Osteocyte (in vitro differentiated cells): ENCODE measurements at places on chromosomes 5 and 9.

DNA sequence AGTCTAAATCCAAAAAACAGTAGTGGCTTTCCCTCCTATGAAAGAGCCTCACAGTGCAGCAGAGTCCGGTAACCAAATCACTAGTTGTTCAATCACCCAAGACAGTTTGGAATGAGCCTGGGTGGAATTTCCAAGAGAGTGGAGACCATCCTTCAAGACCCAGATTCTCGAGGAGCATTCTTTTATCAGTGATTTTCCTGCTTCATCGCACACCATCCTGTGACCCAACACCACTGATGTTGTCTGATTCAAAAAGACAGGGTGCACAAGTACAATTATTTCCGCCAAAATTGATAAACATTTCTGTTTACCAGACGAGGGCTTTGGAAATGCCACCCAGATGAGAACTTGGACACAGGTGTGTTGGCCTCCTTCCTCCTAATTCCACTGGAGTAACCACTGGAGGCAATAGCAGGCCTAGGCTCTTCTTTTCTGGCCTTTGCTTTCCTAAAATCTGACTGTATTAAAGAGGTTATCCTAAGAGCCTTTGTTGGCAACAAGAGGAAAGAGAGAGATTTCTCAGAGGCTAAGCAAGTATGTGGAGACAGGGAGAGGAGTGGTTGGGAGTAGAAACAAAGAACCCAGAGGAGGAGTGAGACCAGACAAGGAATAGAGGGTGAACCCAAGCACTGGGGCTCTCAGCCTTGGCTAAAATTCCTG lies 56.3 kb upstream of the S1PR3 start:
- peaks cover 36% of the 10 kb centered on the region for H3K27me3 ChIP-seq
- no peaks in the 10 kb centered on the region for H3K4me1 ChIP-seq
- no peak overlapping the region for H3K27ac ChIP-seq
- peaks cover 2% of the 10 kb centered on the region for H3K36me3 ChIP-seq
- no peak for DNase-seq

GRCh38 chr5:176155922-176156359 lies 82.3 kb upstream of the SIMC1 start:
- H3K36me3 ChIP-seq, result no peaks in the 10 kb centered on the region
- peaks cover 5% of the 10 kb centered on the region for H3K27me3 ChIP-seq
- no peak overlapping the region for H3K27ac ChIP-seq
- H3K4me1 ChIP-seq, result peaks cover 4% of the 10 kb centered on the region
- no peak for DNase-seq

DNA sequence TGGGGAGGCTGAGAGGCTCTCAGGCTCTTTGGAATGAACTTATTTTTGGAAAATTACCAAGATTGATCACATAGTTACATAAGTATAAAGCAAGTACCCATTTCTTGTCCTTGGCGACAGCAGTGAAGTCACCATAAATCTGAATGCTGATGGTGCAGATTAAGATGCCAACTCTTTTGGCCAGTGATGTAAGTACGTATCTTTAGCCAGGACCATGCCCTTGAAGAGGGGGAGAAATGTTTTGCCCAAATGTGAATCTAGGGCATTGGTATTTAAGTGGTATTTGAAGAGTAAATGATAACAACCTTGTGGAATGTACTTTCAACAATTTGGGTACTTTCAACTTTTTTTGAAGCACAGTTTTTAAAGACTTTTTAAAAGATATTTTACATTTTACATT lies 68.2 kb upstream of the RAD23B start:
- peak overlapping the region; percentile 70 for H3K27ac ChIP-seq
- no peak overlapping the region for H3K4me3 ChIP-seq
- peaks cover 26% of the 10 kb centered on the region for H3K4me1 ChIP-seq
- no peak for DNase-seq
- no peaks in the 10 kb centered on the region for H3K36me3 ChIP-seq

- peak overlapping the region; percentile 62 for H3K27ac ChIP-seq
- no peaks in the 10 kb centered on the region for H3K27me3 ChIP-seq
- peaks cover 20% of the 10 kb centered on the region for H3K36me3 ChIP-seq
- DNase-seq, result no peak
- H3K4me3 ChIP-seq, result no peak overlapping the region
- peaks cover 42% of the 10 kb centered on the region for H3K4me1 ChIP-seq
Measured at GRCh38 chr5:43685252-43685950, 82.4 kb downstream of the NNT start.

DNA sequence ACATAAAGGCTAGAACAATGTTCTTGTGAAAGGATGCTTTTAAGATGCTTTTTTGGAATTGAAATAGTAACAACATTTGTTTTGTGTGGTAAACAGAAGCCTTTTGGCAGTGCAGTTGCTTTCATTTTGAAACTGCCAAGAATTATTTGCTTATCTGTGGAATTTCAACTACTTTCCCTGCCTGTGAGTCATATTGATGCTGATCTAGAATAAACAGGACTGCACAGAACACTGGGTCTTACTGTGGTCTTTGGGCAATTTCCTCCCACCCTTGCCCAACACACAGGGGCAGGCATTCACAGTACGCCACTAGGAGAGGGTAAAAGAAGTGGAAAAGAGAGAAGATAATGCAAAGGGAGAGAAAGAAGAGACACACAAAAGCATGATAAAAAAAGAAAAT lies 483.7 kb downstream of the ELAVL2 start:
- no peak for DNase-seq
- no peak overlapping the region for H3K27ac ChIP-seq
- no peak overlapping the region for H3K4me3 ChIP-seq

GRCh38 chr9:130866474-130866965 lies 30.1 kb downstream of the QRFP start:
- H3K4me1 ChIP-seq, result peaks cover 23% of the 10 kb centered on the region
- peak overlapping the region; percentile 45 for H3K27ac ChIP-seq
- peaks cover 30% of the 10 kb centered on the region for H3K36me3 ChIP-seq
- no peaks in the 10 kb centered on the region for H3K27me3 ChIP-seq
- H3K4me3 ChIP-seq, result no peak overlapping the region

- H3K36me3 ChIP-seq, result peaks cover 24% of the 10 kb centered on the region
- DNase-seq, result peak; percentile 91
- peaks cover 95% of the 10 kb centered on the region for H3K4me1 ChIP-seq
- peak overlapping the region; percentile 90 for H3K27ac ChIP-seq
- H3K27me3 ChIP-seq, result no peaks in the 10 kb centered on the region
- H3K4me3 ChIP-seq, result peak overlapping the region; percentile 68
Measured at GRCh38 chr5:150143350-150144245, 12.0 kb downstream of the PDGFRB start.

- no peaks in the 10 kb centered on the region for H3K36me3 ChIP-seq
- no peak overlapping the region for H3K4me3 ChIP-seq
- peaks cover 3% of the 10 kb centered on the region for H3K27me3 ChIP-seq
- no peak for DNase-seq
- no peaks in the 10 kb centered on the region for H3K4me1 ChIP-seq
Measured at GRCh38 chr5:13581132-13581531, 363.4 kb downstream of the DNAH5 start.

GRCh38 chr9:10026443-10026984 lies 586.3 kb downstream of the PTPRD start:
- no peak overlapping the region for H3K4me3 ChIP-seq
- no peaks in the 10 kb centered on the region for H3K4me1 ChIP-seq
- H3K27ac ChIP-seq, result no peak overlapping the region
- no peaks in the 10 kb centered on the region for H3K36me3 ChIP-seq
- DNase-seq, result no peak

DNA sequence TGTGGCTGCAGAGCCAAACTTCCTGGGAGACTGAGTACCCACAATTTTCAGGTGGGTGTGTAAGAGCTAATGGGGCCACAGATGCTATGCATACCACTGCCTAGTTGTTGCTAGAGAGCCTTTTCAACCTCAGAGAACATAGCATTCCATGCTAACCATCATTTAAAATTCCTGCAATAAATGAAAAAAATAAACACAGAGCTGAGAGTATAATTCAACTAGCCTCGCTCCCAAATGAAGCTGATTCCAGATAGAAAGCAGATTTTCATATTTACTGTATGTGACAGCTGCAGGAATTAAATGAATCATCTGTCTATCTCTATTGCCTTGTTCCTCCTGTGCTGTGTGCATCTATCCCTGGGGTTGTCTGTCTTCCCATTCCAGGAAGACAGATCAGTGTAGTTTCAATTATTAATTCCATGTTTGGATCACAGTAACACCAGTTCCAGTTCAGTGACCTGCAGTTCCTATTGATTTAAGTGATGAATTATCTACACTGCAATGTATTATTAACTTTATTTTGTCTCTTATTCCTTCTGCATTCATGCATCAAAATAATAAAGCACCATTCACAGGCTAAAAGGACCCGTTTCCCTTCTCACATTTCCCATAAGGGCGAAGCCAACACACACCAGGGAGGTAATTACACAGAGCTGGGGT lies 324.5 kb downstream of the SLIT3 start:
- H3K27ac ChIP-seq, result no peak overlapping the region
- no peak overlapping the region for H3K4me3 ChIP-seq
- no peak for DNase-seq
- peaks cover 21% of the 10 kb centered on the region for H3K4me1 ChIP-seq
- H3K36me3 ChIP-seq, result no peaks in the 10 kb centered on the region
- peaks cover 4% of the 10 kb centered on the region for H3K27me3 ChIP-seq

DNA sequence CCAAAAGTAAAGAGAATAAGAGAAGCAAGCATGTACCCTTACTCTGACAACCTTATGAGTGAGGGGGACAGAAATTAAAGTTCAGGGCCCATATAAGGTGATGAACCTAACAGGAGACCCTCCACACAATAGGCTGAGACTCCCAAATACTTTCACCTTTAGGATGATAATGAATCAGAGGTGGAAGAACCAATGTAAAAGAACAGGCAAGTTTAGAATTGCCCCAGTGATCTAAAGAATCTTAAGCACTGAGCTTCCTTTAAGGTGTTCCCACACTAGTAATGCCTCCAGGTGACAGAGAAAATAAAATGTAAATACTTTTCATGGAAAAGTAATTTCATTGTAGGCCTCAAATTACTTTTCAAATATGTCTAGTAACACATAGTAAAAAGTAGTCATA lies 8.2 kb upstream of the FAM151B start:
- no peak overlapping the region for H3K4me3 ChIP-seq
- no peak overlapping the region for H3K27ac ChIP-seq
- no peak for DNase-seq
- H3K27me3 ChIP-seq, result no peaks in the 10 kb centered on the region
- H3K4me1 ChIP-seq, result no peaks in the 10 kb centered on the region
- H3K36me3 ChIP-seq, result peaks cover 62% of the 10 kb centered on the region

DNA sequence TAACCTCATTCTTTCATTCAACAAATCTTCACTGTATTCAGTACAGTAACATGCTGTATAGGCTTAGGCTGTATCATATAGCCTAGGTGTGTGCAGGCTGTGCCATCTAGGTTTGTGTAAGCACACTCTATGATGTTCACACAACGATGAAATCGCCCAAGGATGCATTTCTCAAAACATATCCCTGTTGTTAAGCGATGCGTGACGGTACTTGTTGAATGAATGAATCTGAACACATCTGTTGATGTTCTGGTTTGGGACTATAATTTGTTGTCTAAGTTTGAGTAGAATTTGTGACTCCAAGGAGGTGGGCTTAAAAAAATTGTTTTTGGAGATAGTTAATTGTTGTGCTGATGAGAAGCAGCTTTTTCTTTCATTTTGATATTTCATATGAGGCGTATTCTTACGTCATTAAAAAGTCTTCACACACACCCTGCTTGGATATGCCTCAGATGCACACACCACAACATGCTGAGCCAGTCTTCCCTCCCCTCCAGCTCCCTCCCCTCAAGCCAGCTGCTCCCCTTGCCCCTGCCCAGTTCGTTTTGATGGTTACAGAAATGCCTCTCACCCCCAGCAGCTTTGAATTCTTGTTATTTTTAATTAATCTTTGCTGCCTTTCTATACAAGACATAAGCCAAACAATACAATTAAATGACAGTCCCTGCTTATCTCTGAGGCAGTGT lies 5.5 kb upstream of the PSAT1 start:
- no peak for DNase-seq
- peaks cover 3% of the 10 kb centered on the region for H3K27me3 ChIP-seq
- H3K4me1 ChIP-seq, result peaks cover 9% of the 10 kb centered on the region
- no peak overlapping the region for H3K4me3 ChIP-seq

DNA sequence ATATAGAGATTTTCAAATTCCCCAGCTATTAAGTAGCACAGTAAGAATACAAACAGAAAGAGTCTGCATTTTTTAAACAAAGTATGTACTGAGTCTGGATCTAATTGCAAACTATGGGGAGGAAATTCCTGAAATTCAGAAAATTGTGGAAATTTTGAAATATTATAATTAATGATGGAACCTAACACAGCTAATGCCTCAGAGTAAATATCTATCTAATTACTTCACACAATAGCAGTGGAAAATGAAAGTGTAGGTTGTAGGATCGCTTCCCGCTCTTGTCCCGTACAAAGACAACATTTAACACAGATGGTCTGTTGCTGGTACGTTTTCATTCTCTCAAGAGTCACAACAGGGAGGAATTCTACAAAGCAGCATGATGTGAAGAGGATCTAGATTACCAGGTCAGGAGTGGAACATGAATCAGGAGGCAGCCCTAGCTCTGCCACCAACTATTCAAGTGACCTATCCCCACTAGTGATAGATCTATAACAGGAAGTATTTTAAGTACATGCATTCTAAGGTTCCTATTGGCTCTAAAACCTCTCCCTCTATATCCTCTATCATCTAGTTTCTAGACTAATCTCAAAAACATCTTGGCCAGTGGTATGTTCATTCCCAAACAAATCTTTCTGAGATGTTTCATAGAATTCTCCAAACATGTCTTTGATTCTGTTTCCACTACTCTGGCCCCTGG lies 58.9 kb upstream of the GRAMD2B start:
- no peak overlapping the region for H3K4me3 ChIP-seq
- H3K27ac ChIP-seq, result peak overlapping the region; percentile 15
- no peak for DNase-seq
- peaks cover 28% of the 10 kb centered on the region for H3K4me1 ChIP-seq

DNA sequence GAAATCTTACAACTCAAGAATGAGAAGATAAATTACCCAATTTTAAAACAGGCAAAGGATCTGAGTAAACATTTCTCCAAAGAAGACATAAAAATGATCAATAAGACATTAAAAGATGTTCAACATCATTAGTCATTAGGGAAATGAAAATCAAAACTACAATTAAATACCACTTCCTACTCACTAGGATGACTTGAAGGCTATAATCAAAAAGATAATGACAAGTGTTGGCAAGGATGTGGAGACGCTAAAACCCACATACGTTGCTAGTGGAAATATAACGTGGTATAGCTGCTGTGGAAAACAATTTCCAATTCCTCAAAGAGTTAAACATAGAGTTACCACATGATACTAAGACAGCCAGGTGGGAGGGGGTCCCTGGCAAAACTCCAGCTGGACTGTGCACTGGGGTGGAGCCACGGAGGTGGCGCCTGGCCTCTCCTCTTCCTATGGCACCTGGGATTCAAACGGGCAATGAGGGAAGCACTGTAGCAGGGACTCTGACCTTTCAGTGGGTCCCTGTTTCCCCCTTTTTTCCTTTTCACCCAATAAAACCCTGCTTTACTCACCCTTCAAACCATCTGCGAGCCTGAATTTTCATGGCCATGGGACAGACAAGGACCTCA lies 5.9 kb downstream of the ARSB start:
- no peaks in the 10 kb centered on the region for H3K36me3 ChIP-seq
- no peaks in the 10 kb centered on the region for H3K27me3 ChIP-seq
- H3K4me1 ChIP-seq, result peaks cover 21% of the 10 kb centered on the region
- no peak overlapping the region for H3K27ac ChIP-seq
- no peak for DNase-seq

GRCh38 chr9:17216011-17216410 lies 81.2 kb downstream of the CNTLN start:
- H3K27ac ChIP-seq, result no peak overlapping the region
- no peak for DNase-seq
- peaks cover 15% of the 10 kb centered on the region for H3K36me3 ChIP-seq

- no peak overlapping the region for H3K4me3 ChIP-seq
- peaks cover 81% of the 10 kb centered on the region for H3K4me1 ChIP-seq
- DNase-seq, result no peak
Measured at GRCh38 chr5:154197801-154198491, 7.4 kb downstream of the GALNT10 start.
